Stimulated activated CD8-positive, alpha-beta memory T cell treated with anti-CD3 and anti-CD28 coated beads, Interleukin-15, amount 100 ng/mL, for 4 hours (primary cell): ENCODE measurements at places on chromosomes 16 and 17.

- DNase-seq = no peak
These were observed 48.5 kb downstream of the HAPSTR1 start for GRCh38 chr16:9139965-9140364.

GRCh38 chr16:16133943-16134604 lies 89.2 kb downstream of the ABCC6 start:
- no peak for DNase-seq

DNA sequence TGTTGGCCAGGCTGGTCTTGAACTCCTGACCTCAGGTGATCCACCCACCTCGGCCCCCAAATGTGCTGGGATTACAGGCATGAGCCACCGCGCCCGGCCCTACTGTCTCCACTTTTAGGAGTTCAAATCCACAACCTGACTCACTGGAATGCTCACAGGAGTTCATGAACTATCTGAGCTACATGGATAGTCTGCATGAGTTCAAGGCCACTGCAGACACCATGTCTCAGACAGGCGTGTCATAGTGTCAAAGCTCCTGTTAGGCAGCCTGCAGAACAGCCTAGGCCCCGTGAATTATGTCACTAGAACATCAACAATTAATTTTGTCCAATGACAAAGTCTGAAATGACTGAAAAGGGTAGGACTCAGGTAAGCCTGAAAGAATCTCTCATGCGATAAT lies 38.3 kb upstream of the NDRG4 start:
- DNase-seq = no peak

- no peak for DNase-seq
These were observed 93.3 kb upstream of the CLEC3A start for GRCh38 chr16:77929004-77929403.

DNA sequence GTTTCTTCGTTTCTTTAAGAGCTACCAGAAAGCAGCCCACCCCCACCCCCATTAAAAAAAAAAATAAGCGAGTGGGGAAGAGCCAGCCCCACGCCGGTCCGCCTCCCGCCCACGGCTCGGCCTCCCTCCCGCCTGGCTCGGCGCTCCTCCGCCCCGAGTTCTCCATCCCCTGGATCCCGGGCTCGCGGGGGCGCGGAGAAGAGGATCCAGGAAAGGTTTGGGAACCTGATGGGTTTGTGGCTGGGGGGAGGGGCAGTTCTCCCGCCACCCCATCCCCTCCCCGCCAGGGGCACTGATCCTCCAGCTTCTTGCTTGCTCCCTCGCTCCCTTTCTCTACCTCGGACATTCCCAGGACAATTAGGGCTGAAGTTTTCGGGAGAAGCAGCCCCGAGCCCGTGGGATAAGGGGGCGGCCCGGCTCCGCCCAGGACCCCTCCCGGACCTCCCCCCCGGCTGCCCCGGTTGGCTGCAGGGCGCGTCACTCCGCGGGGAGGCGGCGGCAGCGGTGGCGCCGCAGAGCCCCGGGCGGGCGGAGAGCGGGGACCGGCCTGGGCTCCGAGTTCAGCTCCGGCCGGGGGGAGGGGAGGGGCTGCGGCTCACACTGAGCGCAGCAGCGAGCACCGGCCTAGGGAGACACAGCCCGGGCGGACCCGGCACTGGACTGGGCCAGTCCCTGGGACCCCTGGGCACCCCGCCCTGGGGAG lies 1.0 kb upstream of the SALL1 start:
- DNase-seq = no peak

- DNase-seq = no peak
These were observed 242.1 kb upstream of the GSE1 start for GRCh38 chr16:85370881-85371651.

DNA sequence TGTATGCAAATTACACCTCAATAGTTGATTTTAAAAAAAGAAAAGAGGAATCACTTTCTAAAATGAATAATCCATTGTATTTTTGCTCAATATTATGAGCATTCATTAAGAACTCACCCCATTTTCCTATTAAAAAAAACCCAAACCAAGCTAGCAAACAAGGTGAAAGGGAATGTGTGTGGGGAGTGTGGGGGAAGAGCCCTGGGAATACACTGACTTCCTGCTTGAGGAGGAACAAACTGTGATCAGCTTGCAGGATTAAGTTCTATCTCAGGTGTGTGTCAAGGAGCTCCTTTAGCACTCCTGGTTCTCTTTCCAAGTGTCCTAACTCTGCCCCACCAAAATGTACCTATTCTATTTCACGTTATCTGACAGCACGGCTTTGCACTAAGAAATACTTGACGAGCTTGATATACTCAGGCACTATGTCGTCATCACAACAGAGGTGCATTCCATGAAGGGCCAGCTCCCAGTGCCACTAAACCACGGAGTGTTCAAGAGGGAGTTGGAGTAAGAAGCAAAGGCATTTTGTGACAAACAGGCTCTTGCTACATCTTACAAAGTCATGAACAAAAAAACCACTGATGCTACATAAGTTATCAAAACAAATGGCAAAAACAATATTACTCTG lies 73.2 kb downstream of the MYH10 start:
- no peak for DNase-seq

- DNase-seq = no peak
These were observed 27.7 kb upstream of the CRHR1 start for GRCh38 chr17:45756266-45756991.

DNA sequence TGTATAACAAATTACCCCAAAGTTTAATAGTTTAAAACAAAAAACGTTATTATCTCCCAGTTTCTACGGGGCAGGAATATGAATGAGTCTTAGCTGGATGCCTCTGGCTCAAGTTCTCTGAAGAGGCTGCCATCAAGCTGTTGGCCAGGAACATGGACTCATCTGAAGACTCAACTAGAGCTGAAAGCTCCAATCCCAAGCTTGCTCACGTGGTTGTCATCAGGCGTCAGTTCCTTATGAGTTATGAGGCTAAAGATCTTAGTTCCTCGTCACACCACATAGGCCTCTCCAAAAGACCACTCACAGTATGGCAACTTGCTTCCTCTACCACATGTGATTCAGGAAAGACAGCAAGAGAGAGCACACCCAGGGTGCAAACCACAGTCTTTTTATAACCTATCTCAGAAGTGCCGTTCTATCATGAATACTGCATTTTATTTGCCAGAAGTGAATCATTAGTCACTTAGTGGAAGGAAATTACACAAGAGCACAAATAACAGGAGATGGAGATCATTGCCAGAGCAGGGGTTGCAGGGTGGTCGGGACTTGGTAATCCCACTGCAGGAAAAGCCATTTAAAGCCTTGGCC lies 48.7 kb upstream of the NLK start:
- no peak for DNase-seq
